Fibroblast of gingiva (primary cell): ENCODE measurements at places on chromosomes 5 and 9.

DNA sequence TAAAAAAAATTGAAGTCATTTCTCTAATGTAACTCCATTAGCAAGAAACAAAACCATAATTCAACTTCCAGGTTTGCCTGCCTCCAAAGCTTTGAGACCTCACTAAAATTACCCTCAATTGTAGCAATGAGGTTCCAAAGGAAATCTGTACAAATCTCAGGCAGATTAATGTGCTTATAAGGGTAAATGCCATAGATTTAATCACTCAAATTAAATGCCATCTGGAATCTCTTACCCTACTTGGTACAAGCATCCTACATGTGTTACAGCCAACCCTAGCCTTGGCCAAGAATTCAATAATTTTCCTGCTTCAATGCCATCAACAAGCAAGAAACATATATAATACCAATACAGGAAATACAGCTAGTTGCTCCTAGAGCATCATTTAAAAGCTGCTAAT, 452.8 kb downstream of the RAB3C start:
- DNase-seq, result peak; percentile 47

DNA sequence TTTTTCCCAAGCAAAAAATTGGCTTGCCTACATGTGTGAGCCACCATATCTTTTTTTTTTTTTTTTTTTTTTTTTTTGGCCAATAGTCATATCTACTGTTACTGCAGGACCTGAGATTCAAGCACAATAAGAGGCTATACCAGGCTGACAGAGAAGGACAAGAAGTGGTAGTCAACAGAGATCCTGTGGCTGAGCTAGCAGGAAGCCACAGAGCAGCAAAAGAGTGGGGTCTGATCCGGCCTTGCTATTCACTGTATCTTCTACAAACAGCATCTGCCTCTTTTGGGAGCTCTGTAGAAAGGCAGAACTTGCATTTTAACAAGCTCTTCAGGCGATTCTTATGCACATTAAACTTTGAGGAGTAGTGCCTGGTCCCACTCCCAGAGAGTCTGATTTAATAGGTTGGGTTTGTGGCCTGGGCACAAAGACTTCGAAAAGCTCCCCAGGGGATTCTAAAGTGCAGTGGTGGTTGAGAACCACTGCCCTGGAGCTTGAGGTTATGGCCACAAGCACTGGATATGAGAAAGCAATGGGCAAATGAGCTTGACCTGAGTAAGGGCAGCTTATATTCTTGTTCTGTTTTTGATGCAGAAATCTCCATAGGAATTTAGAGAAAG, 162.8 kb downstream of the PIK3R1 start:
- no peak for DNase-seq

- DNase-seq, result no peak
Observed at GRCh38 chr9:100101608-100102007, 2.6 kb downstream of the INVS start.

- no peak for DNase-seq
Observed at GRCh38 chr5:61123145-61123544, 39.1 kb downstream of the SMIM15 start.

- DNase-seq, result no peak
Observed at GRCh38 chr5:74595143-74595925, 45.2 kb downstream of the ENC1 start.

- peak; percentile 99 for DNase-seq
Observed at GRCh38 chr9:129776938-129777768, 24.3 kb upstream of the PTGES start.

- no peak for DNase-seq
Observed at GRCh38 chr5:178333821-178334481, 101.3 kb upstream of the PHYKPL start.
